ENCODE measurements at places on chromosomes 11 and 22. TPM values are rescaled to one million over a fixed set of nuclear protein-coding genes. Genes with fewer than 3 reads are reported as not detected.

Gene HTR3B
- not detected for total RNA-seq

Gene APOBEC3A
- total RNA-seq: 7.3 TPM

Gene SMC1B
- not detected for total RNA-seq

Gene LRP4
- 8.6 TPM for total RNA-seq

Gene SLC22A9
- total RNA-seq: not detected

Gene CYB5R2
- 10.1 TPM for total RNA-seq

Gene LDHAL6A
- total RNA-seq: not detected

Gene RAB39A
- 2.0 TPM for total RNA-seq

Gene APOL5
- total RNA-seq: not detected

Gene CCDC34
- 3.1 TPM for total RNA-seq

Gene CYB561A3
- total RNA-seq: 19.1 TPM

Gene STIM1
- total RNA-seq: 69.5 TPM

Gene CCDC116
- 1.0 TPM for total RNA-seq

Gene CNTF
- total RNA-seq: 3.1 TPM

Gene POU2AF2
- not detected for total RNA-seq

Gene BBOX1
- not detected for total RNA-seq

Gene KCNK4
- not detected for total RNA-seq

Gene MMP1
- not detected for total RNA-seq

Gene LRRC4C
- 1.9 TPM for total RNA-seq

Gene CCDC73
- total RNA-seq: not detected

Gene POLDIP3
- total RNA-seq: 49.2 TPM

Gene LUZP2
- 0.15 TPM for total RNA-seq

Gene MS4A1
- 1.1 TPM for total RNA-seq

Gene C22orf15
- 0.69 TPM for total RNA-seq

Gene KCNC1
- total RNA-seq: not detected

Gene P2RY6
- total RNA-seq: 12.0 TPM

Gene UCP3
- total RNA-seq: 3.1 TPM

Gene SYVN1
- 50.2 TPM for total RNA-seq

Gene KCNJ11
- total RNA-seq: 1.3 TPM

Gene DSCAML1
- total RNA-seq: 0.58 TPM

Gene NAT10
- 33.6 TPM for total RNA-seq

Gene OR52I2
- total RNA-seq: not detected

Data from aorta (tissue), 5 donors.